ENCODE measurements at places on chromosomes 1 and 21.
A peak's percentile ranks its signal among the peaks of the same experiment; 100 is the strongest.

- no peak for DNase-seq
Observed at GRCh38 chr1:16068356-16069270, 4.8 kb downstream of the FAM131C start.

DNA sequence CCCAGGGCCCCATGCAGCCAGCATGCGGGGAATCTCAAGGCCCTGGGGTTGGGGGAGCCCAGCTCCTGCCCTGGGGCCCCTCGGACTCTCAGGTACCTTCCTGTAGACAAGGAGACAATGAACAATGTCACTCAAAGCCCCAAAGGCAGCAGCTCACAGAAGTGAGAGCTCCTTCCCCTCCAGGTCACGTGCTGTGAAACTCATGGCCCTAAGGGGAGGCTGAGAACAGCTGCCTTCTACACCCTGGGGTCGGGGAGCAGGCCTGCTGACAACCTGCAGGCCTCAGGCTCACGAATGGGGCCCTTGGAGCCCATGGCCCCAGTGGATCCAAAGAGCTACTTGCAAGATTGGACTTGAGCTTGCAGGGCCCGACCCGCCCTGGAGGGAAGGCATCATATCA lies 3.2 kb downstream of the MEGF6 start:
- no peak for DNase-seq

DNA sequence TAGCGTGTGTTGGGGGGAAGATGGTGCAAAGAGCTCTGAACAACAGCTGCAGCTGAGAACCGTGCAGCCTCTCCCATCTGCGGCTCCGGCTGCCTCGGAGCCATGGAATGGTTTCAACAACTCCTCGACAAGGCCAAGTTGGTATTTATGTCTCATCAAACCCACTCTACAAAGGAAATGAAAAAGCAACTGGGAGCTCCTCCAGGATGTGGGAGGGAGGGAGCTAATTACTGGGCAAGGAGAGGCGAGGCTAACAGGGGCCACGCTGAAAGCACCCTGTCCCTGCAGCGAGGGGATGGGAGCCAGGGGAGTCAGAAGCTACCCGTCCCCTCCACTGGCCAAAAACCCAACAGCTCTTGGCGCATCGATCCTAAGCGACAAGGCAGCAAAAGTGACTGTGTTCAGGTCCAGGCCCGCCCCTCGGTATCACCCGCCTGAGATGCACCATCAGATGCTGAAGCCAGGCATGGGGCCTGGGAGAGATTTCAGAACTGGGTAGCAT lies 63.1 kb downstream of the ACOT7 start:
- no peak for DNase-seq

GRCh38 chr1:228778026-228778425 lies 42.7 kb downstream of the RHOU start:
- DNase-seq = no peak

DNA sequence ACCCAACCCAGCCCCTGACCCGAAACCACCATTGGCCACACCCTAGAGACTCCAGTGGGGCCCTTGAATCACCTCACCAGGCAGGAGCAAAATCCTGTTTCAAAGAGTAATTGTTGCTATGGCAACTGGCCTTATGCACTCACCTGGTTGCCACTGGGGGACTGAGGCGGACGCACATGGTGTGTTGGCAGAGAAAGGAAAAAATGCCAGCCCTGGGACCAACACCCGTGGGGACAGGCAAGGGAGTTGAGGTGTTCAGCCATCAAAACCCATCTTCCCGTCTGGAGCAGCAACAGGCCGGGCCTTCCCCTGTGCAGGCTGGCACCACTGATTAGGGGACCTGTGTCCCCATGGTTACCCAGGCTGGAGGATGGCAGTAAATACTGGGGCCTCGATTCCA lies 395.8 kb upstream of the VAMP3 start:
- no peak for DNase-seq

GRCh38 chr1:113769601-113769970 lies 10.3 kb upstream of the PHTF1 start:
- no peak for DNase-seq

GRCh38 chr1:24047110-24047477 lies 64.8 kb downstream of the MYOM3 start:
- DNase-seq = no peak

DNA sequence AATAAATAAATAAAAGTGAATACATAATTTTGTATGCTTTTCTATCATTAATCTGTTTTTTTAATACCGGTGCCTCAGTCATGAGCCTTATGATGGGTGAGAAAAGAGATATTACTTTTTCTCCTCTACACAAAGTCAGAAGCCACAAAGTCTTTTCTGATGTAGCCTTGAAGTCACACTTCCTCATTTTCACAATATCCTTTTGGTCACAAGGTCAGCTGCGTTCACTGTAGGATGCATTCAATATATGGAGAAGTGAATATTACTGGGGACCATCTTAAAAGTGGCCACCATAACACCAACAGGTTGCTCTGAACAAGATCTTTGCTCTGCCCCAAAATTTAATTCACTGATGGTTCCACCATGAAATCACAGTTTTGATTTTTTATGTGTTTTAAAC lies 83.3 kb upstream of the TNR start:
- no peak for DNase-seq

DNA sequence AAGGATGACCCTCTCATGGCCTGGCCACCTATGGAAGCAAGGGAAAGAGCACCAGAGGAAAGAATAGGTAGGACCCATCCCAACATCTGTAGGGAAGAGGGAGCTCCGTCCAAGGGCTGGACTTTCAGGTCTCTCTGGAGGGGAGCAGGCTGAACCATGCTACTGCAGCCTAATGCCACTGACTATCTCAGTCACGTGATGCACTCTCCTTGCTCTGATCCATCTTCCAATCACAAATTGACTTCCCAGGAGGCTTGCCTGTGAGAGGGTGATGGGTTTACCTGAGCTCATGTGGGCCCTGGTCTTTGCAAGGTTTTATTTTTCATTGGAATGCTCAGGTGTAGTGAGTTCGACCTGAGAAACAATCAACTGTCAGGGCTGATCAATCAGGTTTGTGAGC lies 128.8 kb downstream of the CACNA1E start:
- DNase-seq = no peak

GRCh38 chr1:156692925-156693847 lies 12.2 kb downstream of the CRABP2 start:
- DNase-seq = peak; percentile 13

GRCh38 chr1:241172486-241172885 lies 184.5 kb downstream of the RGS7 start:
- no peak for DNase-seq

- DNase-seq = no peak
Observed at GRCh38 chr1:109932679-109933078, 22.0 kb downstream of the CSF1 start.

DNA sequence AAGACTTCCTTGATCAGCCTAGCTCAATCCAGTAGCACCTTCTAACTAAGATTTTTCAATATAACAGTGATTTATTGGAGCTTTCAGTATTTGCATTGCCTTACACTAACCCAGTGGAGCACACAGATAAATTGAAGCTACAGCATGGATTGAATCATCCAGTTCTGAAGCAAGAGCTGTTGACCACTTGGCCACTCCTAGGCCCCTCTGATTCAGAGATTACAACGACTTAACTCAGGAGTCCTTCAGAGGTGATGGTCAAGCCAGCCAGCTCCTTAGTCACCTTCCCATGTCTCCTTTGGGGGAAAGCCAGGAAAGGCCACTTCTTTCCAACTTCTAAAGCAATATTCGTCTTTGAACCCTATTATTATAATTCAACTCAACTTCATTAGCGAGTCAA lies 151.8 kb downstream of the TENT5C start:
- DNase-seq = no peak

DNA sequence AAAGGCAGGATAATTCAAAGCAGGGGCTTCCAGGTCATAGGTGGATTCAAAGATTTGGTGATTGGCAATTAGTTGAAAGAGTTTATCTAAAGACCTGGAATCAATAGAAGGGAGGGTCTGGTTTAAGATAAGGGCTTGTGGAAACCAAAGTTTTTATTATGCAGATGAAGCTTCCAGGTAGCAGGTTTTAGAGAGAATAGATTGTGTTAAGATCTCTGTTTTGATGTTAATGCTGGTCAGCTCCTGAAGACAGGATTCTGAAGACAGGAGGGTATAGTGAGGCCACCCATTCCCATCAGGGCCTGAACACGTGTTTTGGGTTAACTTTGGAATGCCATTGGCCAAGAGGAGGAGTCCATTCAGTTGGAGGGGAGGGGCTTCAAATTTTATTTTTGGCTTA lies 6.1 kb upstream of the PTBP2 start:
- DNase-seq = no peak

- DNase-seq = no peak
Observed at GRCh38 chr21:17889171-17889570, 70.0 kb upstream of the C21orf91 start.

DNA sequence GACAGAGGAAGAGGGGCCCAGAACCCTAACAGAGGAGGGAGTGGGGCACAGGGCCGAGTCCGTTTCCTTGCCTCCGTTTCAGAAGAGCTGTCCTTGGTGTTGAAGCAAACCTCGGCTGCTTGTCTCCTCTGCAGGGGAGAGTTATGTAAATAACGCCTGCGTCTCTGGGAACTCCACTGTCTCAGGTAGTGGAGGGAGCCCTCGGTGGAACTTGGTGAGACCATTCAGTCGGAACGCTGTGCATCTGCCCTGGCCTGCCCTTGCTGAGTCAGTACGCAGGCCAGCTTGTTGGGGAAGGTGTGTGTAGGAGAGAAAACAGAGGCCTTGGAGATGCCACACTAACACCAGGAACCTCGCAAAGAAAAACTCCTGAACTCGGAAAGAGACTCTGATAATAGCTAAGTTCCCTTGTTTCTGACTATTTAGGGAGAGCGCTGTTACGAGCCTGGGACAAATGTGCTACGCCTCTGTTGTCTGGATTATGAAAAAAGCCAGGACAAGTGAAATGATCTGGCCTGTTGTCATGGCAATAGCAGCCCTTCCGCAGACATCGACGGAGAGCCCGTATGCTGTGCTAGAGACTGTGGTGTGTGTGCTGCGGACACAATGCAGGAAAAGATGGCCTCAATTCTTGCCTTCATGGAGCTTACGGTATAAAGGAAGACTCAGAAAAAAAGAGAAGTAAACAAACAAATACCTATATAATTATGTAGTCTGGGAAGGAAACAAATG lies 94.6 kb upstream of the AKT3 start:
- DNase-seq = no peak

DNA sequence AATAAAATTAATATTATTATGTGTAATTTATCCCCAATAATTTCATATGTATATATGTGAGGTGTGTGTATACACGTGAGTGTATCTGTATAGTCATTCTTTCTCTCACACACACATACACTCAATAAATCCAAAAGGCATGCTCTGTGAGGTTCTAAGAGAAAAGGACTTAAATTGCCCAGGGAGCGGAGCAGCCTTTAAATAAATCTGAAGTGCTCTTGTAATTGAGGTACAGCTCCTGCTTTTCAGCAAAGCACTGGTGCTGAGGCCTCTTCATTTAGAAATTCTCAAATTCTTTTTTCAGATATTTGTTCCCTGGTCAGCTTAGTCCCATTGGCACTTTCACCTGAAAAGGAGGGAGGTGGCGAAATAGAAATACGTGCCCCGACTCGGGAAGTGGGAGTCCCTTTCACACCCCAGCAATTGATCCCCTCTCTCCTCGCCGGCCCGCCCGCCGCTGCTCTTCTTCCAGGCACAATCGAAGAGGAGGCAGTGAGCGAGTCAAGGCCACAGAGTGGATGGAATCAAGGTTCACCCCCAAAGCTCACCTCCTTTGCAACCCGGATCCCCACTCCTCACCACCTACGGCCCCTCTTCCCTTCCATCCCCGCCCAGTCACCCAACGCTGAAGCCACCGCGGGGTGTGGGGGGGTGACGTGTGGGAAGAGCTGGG lies 944 bp downstream of the PLPPR5 start:
- DNase-seq = no peak

DNA sequence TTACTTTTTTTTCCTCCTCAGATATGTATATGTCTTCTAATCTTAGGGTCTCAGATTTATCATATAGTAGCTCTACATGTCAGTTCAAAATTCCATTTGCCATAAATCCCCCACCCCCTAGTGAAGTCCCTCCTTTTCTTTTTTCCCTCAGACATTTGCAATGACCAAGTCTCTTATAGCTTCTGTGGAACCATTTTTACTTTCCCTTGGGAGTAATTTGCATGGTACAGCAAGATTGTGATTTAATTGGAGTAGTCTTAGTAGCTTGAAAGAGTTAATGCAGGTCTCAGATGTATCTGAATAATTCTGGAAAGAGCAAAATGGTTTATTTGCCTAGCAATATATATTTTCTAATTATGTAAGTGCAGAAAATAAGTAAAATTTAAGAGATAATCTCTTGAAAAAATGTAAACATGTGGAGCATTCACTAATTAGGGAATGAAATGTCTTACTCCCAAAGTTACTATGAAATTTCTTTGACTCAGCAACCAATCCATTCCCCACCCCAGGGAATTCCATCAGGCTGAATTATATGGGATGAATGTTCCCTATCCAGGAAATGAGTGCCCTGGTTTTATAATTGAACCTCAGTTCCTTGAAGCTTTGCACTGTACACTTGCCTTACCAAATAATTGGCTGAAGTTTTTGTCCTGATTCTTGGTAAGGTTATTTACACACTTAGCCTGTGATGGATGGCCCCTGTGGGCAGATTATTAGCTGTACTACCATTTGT lies 267.0 kb downstream of the DNM3 start:
- DNase-seq = no peak

- DNase-seq = no peak
Observed at GRCh38 chr1:60141276-60141675, 67.7 kb upstream of the C1orf87 start.

- DNase-seq = no peak
Observed at GRCh38 chr1:216820345-216820744, 97.1 kb upstream of the ESRRG start.

GRCh38 chr1:216627252-216627651 lies 96.0 kb downstream of the ESRRG start:
- DNase-seq = no peak

DNA sequence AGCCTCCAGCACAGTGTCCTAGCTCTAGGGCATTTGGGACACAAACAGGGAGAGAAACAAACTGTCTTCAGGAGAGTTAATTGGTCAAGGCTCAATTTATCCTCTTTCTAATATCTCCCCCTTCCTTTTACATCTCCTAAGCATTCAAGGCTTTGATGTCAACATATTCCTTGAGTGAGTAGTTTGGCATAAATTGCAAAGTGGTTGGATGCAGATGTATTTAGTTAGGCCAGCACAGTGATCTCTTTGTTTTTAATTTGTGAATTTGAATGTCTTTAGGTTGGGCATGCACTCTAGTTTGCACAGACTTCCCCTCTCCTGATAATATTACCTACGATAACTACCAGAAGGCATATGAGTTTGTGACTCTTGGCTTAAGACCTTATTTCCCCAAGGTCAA lies 12.5 kb upstream of the OLFML2B start:
- DNase-seq = no peak
